Daoy (cell line): ENCODE measurements at places on chromosomes 1 and 21. TPM values are rescaled to one million over a fixed set of nuclear protein-coding genes. Genes with fewer than 3 reads are reported as not detected.

The CDA gene
- total RNA-seq, result 1.5 TPM in 1 of 2 replicates, not detected in the other

The PTPRF gene
- total RNA-seq, result 21.4 and 29.4 TPM in 2 replicates

The ARHGAP30 gene
- total RNA-seq, result 0.11 TPM in 1 of 2 replicates, not detected in the other

The MIA3 gene
- 33.7 and 36.2 TPM in 2 replicates for total RNA-seq

The TMPRSS2 gene
- total RNA-seq, result 7.3 and 9.0 TPM in 2 replicates

The REN gene
- not detected in 2 replicates for total RNA-seq

The CACYBP gene
- total RNA-seq, result 282 and 610 TPM in 2 replicates

The DCDC2B gene
- not detected in 2 replicates for total RNA-seq

The PRELP gene
- not detected in 2 replicates for total RNA-seq

The TRPM2 gene
- total RNA-seq, result 4.4 and 9.1 TPM in 2 replicates

The ERG gene
- total RNA-seq, result 1.8 and 2.3 TPM in 2 replicates

The KCNJ9 gene
- total RNA-seq, result not detected in 2 replicates

The HEYL gene
- total RNA-seq, result not detected in 2 replicates

The S100B gene
- 0.23 TPM in 1 of 2 replicates, not detected in the other for total RNA-seq

The KRTAP21-2 gene
- total RNA-seq, result 13.6 TPM in 1 of 2 replicates, not detected in the other

The DDR2 gene
- 17.8 and 23.9 TPM in 2 replicates for total RNA-seq

The LDLRAD1 gene
- not detected in 2 replicates for total RNA-seq

The CD160 gene
- not detected in 2 replicates for total RNA-seq

The CLCA4 gene
- not detected in 2 replicates for total RNA-seq

DNA sequence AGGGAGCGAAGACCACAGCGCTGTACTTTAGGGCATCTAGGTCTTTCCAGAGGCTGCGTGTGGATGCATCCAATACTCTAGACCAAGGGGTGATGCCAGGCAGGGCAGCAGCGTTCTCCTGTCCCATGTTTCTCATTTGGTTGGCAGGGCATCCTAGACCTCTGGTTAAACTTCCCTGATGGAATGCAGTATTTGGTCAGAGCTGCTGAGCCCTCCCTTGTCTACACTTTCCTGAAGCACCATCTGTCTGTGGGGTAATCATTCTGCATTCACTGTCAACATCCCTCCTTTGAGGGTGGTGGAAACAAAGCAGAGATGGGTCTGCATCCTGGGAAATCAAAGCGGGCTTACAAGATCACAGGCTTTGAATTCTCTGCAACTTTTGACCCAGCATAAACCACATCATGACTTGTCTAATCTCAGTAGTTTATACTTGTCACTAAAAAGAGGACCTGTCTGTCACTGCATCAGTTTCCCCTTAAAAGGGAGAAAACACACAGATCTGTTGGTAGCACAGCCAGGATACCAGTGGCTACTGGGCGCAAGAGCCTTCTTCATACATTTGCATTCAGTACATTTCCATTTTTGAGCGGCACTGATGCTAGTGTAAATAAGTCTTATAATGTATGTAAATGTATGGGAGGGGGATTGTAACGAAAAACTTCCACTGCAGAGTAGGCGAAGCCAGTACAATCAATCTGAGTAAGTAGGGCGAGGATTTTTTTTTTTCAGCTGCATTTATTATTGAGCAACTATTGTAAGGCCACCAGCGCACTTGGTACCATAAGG, 106.3 kb downstream of the GALNT2 start:
- DNase-seq, result no peak

DNA sequence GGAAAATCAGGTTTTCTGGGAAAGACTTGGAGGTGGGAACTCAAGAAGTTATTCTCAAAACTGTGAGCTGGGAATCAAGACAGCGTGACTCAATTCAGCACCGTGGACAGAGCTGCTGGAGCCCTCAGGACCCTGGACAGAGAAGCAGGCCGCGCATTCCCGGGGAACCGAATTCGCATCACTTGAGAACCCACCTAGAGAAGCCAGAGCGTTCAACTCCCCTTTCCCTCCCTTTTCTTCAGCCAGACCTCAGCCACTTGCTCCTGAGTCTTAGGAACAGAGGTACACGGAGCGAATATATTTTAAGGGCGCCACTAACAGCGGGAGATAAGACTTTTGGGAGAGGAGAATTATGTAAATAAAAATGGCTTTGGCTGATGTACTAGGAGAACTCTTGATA, 2.0 kb upstream of the LIN28A start:
- DNase-seq, result peak; percentile 84

- DNase-seq, result no peak
Observed at GRCh38 chr1:172824209-172824608, 165.3 kb downstream of the FASLG start.

GRCh38 chr1:70071601-70072000, 133.8 kb downstream of the LRRC40 start:
- no peak for DNase-seq

DNA sequence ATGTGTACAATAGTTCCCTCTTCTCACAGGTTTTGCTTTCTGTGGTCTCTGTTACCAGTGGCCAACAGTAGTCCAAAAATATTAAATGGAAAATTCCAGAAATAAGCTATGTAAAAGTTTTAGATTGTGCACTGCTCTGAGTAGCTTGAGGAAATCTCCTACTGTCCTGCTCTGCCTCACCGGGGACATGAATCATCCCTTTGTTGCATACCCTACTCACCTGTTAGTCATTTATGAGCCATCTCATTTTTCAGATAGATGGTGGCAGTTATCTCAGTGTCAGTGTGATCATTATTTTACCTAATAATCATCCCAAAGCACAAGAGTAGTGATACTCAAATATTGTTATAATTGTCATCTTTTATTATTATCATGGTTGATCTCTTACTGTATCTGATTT, 688.1 kb downstream of the PLA2G4A start:
- peak; percentile 12 for DNase-seq

- no peak for DNase-seq
Observed at GRCh38 chr1:238606457-238606856, 715.7 kb upstream of the ZP4 start.

DNA sequence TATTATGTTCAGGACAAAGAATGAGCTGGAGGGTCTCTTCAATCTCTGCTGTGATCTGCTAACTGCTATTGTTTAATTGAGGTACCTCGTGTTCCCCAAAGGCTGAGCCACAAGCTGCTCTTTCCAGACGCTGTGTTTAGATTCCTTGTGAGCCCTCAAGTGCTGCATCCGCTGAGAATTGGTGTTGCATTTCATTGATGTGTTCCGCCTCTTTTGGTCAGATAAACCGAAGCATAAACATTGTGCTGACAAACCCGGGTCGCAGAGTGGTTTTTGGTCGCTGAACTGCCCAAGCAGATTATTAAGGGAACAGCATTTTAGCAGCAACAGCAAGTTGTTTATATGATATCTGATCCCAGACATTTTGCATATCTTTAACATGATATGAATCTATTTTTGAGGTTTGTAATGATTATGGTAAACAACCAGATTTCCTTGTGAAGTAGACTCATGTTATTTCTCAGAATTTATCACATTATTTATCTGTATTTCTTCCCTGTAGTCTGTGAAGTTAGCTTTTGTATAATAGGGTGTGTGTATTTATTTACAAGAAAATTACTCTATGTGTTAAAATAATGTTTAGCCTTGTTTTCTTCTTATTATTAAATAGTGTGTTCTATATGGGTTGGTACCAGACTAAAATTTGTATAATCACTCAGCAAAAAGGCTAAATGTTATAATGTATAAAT, 217.2 kb upstream of the C1orf105 start:
- peak; percentile 53 for DNase-seq

DNA sequence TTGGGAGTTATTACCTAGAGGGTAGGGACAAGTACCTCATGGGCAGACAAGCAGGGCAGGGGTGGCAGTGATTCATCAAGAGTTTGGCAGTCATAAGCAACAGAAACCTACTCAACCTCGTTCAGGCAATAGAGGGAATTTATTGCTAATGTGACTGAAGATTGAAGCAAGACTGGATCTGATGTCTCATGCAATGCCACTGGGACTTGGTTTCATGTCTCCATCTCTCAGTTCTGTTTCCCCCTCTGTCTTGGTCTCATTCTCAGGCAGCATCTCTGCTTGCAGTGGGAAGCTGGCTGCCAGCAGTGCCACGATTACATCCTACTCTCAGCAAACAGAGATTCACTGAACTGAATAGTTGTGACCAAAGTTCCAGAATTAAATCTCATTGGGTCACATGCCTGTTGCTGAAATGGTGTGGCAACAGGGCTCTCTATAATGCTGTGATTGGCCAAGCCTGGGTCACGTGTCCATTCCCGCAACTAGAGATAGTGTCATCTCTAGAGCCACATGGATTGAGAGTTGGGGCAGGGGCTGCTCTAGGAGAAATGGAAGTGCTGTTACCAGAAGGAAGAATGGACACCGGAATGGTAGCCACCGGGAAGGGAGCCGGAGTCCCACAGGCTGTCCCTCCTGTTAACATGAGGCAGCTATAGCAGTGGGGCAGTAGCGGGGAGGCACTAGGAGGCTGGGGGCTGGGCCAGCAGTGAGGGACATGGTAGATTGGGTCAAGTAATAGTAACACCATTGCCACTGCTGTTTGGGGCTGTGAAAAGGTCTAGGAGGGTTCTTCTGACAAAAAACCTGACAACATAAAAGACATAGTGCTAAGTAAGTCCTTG, 3.9 kb upstream of the CDC42 start:
- DNase-seq, result peak; percentile 24

GRCh38 chr21:38806942-38807284, 1.2 kb downstream of the ETS2 start:
- DNase-seq, result no peak

- DNase-seq, result no peak
Observed at GRCh38 chr21:45413922-45414321, 9.0 kb downstream of the COL18A1 start.

DNA sequence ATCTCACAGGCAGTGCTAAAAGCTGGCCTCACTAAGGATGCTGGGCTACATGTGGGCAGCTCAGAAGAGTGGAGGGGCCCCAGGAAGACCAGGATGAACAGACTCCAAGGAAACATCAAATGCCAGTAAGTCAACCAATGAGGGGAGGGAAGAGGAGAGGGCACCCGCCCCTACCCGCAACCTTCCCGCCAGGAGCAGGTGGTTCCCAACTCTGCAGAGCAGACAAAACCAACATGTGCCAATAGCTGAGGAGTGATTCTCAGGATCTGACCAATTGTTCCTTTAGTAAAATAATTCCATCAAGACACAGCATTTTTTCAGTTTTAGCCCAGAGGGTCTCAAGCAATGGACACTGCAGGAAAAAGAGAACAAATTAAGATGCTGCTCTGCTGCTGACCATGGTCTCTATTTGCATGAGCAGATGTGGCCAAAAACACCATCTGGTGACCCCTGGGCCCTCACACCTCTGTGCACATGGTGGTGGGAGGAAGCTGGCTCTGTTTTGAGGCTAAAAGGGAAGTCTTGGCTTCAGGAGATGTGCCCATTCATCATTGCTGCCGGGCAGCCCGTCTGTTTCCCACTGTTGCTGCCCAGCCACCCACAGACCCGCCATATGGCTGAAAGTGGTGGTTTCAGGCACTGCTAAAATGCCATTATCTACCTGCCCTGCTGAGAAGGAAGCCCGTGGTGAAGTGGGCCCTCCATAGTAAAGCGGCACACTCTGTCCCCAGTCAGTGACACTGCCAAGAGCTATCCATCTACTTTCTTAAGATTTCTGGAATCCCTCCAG, 231.8 kb downstream of the KCNH1 start:
- DNase-seq, result no peak

DNA sequence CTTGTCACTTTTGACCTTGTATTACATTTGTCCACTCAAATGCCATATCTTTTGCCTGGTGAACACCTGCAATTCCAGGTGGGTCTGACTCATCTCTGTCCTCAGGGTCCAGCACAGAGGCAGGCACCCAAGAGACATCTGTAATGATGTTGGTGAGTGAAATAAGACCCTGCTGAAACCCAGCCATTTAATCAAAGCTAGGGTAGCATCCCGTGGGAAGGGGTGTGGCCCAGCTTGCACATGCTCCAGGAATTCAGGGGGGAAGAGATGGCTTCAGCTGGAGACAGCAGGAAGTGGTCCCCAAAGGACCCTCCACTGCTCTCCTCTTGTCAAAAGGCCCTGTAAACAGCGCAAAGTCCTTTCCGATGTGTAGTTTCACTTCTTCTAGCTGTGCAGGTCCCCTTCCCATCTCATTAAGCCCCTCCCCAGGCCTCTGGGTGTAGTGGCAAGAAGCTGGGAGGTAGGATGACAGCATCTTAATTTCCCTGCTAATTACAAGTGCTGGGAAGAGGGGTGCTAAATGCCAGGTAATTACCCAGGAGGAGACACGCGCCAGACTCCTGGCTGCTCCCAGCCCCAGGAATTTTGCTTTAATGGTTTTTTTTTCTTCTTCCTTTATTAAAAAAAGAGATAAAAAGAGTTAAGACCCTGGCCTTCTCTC, 54.4 kb upstream of the TRABD2B start:
- DNase-seq, result peak; percentile 47

- DNase-seq, result no peak
Observed at GRCh38 chr21:44618909-44619308, 7.0 kb downstream of the KRTAP10-8 start.

GRCh38 chr1:183872403-183872802, 67.5 kb downstream of the RGL1 start:
- DNase-seq, result no peak

DNA sequence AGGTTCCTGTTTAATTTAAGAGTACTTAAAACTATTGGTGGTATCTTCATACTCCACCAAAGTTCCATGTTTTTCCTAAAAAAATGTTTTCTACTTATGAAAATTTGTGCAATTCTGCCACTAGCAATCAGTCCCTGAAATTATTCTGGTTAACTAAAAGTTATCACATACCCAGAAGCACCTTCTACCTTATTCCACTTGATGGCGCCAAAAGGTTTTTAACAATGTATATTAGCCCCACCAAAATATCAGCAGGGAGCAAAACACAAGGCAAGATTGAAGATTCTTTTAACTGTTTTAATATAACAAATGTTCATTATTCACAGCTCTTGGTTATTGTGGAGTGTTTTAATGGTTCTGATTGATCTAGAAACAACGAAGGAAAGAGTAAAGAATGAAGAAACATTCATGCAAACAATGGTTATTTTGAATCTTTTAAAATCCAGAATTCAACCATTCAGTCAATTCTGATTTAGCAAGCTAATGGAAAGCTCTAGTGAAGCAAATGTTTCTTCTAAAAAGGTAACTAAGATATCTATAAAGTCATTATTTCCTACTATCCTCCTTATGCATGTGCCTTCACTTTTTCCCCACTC, 67.2 kb downstream of the TTLL7 start:
- DNase-seq, result peak; percentile 46

GRCh38 chr1:207024202-207025145, 8.1 kb downstream of the C1orf116 start:
- peak; percentile 50 for DNase-seq

- DNase-seq, result peak; percentile 95
Observed at GRCh38 chr1:156892190-156893047, 1.1 kb upstream of the PEAR1 start.

- no peak for DNase-seq
Observed at GRCh38 chr1:170840371-170840770, 95.0 kb upstream of the MROH9 start.

GRCh38 chr1:58575551-58576324, 1.3 kb downstream of the TACSTD2 start:
- no peak for DNase-seq

- DNase-seq, result no peak
Observed at GRCh38 chr1:229593800-229594199, 32.1 kb downstream of the TAF5L start.

DNA sequence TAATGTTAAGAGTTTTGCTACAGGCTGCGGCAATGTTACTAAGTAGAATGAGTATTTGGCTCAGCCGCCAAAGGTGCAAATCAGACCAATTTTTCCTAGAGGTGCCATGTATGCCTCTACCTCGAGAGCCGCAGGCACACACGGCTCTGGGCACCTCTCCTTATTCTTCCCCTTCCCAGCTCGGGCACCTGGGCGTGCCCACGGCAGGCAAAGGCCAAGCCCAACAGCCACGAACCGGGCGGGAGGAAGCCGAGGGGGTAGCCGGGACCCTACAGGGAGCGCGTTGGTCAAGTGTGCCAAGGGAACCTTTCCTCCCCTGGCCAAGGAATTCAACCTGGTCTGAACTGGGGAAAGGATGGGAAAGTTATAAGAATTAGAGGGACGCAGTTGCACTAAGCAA, 31.0 kb downstream of the LRRC3 start:
- no peak for DNase-seq
